ENCODE measurements at places on chromosomes 2 and 18.

DNA sequence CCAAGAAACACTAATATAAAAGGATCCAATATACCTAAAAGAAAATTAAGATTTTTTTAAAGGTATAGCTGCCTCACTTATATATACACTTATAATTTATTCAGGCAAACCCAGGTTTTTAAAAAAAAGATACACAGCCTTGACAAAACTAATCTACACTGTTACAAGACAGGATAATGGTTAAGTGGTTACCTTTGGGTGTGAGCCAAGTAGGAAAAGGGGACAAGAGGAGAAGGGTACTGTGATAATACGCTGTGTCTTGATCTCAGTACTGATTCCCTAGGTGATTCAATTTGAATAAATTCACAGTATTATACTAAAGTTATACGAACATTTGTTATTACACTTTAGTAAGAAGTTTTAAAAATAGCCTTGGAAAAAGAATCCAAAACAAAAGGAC, 30.6 kb downstream of the KLHL41 start:
- no peaks in the 10 kb centered on the region for H3K27me3 ChIP-seq
- no peak overlapping the region for H3K4me3 ChIP-seq
- peaks cover 12% of the 10 kb centered on the region for H3K36me3 ChIP-seq
- H3K27ac ChIP-seq = no peak overlapping the region
- DNase-seq = no peak

- no peaks in the 10 kb centered on the region for H3K27me3 ChIP-seq
- no peak overlapping the region for H3K27ac ChIP-seq
- H3K4me3 ChIP-seq = no peak overlapping the region
- H3K4me1 ChIP-seq = peaks cover 7% of the 10 kb centered on the region
- no peak for DNase-seq
These were observed 14.3 kb downstream of the C2orf76 start for GRCh38 chr2:119352357-119352756.

GRCh38 chr18:23805898-23806297, 116.6 kb downstream of the LAMA3 start:
- H3K27me3 ChIP-seq = peaks cover 22% of the 10 kb centered on the region
- DNase-seq = no peak
- H3K4me3 ChIP-seq = no peak overlapping the region

GRCh38 chr2:105690566-105690965, 54.1 kb upstream of the NCK2 start:
- no peaks in the 10 kb centered on the region for H3K4me1 ChIP-seq
- no peaks in the 10 kb centered on the region for H3K36me3 ChIP-seq
- no peaks in the 10 kb centered on the region for H3K27me3 ChIP-seq

- no peak overlapping the region for H3K4me3 ChIP-seq
- H3K4me1 ChIP-seq = peaks cover 47% of the 10 kb centered on the region
- DNase-seq = no peak
- no peaks in the 10 kb centered on the region for H3K27me3 ChIP-seq
- H3K36me3 ChIP-seq = no peaks in the 10 kb centered on the region
These were observed 125.0 kb upstream of the DLX2 start for GRCh38 chr2:172227719-172228118.

GRCh38 chr2:120974950-120975349, 239.3 kb downstream of the GLI2 start:
- peaks cover 48% of the 10 kb centered on the region for H3K36me3 ChIP-seq
- H3K4me3 ChIP-seq = no peak overlapping the region
- H3K27ac ChIP-seq = no peak overlapping the region
- H3K27me3 ChIP-seq = no peaks in the 10 kb centered on the region
- DNase-seq = no peak
- no peaks in the 10 kb centered on the region for H3K4me1 ChIP-seq

Data from mesothelial cell of epicardium (in vitro differentiated cells).